Glomerular endothelial cell (primary cell): ENCODE measurements at places on chromosomes 16 and 17.

- no peak for DNase-seq
These were observed 264.2 kb downstream of the IRX3 start for GRCh38 chr16:54022362-54022761.

GRCh38 chr17:16442594-16443510 is 27.5 kb downstream of the TRPV2 start:
- DNase-seq: no peak

- DNase-seq: no peak
These were observed 89.7 kb downstream of the ZNF423 start for GRCh38 chr16:49766225-49766624.

DNA sequence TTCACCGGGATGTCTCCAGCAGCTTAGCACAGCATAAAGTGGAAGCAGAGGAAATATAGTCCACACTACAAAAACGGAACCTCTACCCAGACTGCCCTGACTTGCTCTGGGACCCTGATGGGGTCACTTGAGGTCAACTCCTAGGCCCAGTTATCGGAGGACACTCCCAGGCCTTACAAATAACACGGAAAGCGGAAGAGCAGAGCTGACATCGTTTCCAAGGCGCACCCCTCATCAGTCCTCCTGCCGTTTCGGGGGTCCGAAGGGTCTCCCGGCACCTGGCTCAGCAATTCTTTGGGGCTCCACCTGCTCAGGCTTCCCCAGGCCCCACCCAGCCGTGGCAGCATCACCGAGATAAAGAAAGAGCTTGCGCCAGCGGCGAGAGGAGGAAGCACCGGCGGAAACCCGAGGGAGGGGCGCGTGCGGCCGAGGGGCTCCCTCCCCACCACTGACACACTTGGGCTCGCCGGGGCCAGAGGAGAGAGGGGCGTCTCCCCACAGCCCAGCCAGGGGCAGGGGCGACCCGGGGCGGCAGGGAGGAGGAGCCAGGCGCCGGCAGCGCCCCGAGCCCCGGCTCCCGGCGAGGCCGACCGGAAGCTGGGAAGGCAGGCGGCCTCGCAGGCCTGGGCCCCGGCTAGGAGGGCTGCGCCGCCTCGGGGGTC is 727 bp downstream of the CORO7 start:
- DNase-seq: no peak

DNA sequence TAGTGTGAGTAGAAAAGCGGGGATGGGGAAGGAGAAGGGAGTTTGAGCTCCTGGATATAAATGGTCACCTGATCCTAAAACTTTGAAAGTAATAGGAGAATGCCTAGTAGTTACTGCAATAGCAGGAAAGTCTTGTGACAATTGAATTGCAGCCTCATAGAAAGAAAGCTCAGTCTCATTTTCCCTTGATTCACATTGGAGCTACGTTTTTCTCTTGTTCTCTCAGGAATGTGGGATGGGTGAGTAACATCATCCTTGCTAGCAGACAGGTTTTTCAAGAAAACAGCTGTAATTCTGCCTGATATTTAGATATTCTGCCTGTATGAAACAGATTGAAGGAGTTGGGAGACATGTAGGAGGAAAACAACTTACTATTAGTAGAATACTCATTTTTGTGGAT is 25.3 kb downstream of the SF3B3 start:
- DNase-seq: no peak

DNA sequence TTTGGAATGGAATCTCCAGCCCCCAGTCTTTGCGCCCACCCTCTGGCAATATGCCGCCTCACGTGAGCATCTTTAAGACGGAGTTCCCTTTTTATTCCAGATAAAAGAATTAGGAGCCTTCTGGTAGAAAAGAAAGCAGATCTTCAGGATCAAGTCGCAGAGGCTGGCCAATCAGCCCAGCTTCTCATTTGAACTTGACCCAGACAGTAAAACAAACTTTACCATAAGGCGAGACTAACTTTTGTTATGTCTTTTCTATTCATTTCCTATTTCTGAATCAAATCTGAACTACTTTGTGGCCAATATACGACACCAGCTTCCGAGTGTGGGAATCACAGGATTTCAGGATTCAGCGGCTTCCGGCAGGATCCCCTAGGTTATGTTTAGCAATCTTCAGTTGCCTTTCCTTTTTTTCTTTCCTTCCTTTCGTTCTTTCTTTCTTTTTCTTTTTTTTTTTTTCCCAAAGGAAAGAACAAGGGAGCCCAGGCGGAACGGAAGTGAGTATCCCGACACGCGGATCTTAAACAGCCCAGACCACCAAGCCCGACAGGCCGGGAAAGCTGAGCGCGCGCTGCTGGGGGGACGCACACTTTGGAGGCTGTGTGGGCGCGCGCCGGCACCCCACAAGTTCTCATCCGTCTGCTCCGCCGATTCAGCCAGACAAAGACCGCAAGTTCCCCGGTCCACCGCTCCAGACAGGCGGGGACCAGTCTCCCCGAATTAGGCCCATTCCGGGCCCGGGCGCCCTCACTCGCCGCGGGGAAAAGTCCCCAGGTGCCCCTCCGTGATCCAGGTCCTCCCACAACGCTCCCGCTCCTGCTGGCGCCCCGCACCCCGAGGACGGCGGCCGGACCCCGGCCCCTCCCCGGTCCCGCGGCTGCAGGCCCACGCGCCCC is 633 bp downstream of the TBC1D16 start:
- DNase-seq: no peak

DNA sequence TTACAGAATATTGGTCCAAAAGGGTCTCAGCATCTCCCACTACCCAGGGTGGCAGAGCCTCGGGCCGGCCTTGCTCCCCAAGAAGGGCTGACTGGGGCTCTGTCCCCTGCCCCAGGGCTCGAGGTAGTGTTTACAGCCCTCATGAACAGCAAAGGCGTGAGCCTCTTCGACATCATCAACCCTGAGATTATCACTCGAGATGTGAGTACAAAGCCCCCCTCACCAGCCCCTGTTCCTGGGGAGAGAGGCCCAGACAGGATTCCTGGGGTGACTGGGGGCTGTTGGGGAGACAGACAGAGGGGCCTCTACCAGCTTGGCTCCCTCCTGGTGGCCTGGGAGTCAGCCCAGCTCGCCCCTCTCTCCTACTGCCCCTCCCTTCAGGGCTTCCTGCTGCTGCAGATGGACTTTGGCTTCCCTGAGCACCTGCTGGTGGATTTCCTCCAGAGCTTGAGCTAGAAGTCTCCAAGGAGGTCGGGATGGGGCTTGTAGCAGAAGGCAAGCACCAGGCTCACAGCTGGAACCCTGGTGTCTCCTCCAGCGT is 6.1 kb upstream of the NLRC5 start:
- DNase-seq: no peak

DNA sequence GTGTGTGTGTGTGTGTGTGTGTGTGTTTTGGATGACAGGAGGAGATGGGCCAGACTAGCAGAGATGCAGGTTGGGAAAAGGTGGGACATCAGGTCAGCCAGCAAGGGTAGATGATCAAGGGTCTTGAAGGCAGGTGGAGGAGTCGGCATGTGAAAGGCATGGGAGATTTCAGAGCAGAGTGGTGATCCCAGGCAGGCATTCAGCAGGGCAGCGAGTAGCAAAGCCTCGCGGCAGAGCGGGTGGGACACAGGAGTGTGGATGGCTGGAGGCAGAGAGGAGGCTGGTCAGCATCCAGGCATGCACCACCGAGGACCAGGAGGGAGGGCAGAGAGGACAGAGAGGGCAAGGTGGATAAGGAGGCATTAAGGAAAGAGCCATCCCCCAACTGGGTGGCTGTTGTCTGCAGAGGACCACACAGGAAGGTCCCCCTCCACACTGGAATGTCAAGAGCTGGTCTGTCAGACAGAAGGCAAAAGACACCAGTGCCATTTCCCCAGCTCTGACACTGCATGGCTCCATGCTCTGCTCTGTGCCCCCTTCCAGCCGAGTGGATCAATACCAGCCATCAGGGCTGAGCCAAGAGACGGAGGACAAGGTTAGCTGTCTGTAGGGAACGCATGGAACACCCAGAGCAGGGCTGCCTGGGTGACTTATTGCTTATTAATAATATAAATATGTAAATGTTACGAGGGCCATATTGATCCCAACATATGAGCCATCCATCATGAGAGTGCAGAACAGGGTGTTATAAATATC is 74.8 kb upstream of the RPL38 start:
- no peak for DNase-seq

DNA sequence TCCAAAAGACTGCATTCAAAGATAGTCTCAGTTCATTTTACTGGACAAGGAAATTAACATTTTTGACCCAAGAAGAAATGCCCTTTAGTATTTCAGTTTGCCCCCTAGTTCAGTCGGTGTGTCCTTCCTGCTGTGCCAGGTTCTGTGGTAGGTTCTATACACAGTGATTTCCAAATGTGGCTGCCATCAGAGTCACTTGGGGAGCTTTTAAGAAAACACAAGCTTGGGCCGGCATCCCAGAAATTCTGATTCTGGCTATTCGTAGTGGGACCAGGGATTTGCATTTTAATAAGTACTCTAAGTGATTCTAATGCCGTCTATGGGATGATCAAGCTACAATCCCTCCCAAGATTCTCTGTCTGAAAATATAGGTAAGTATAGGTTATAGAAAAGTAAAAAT is 10.2 kb downstream of the RSPRY1 start:
- DNase-seq: no peak

- no peak for DNase-seq
These were observed 31.8 kb downstream of the ZNF750 start for GRCh38 chr17:82808006-82808405.

DNA sequence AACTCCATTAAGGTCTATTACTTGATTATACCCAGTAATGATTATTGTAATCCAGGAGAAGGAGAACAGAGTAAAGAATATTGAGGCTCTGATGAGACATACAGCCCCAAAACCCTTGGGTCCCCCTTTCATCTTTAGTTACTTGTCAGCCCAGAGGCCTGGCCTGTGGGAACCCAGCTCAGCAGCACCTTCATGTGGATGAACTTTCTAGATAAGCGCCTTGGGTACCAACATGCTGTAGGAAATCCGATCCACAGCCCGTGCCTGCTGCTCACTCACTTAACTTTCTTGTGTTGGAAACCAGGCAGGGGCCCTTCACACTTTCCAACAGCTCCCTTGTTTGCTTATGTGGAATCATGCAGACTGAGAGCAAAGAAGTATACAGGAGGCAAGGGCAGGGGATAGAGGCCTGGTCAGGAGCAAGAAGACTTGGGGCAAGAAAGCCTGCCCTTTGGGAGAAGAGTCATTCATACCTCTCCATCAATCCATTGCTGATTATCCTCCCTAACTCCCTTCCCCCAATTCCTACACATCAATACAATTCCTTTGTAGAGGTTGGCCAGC is 64.0 kb upstream of the SOX9 start:
- no peak for DNase-seq

DNA sequence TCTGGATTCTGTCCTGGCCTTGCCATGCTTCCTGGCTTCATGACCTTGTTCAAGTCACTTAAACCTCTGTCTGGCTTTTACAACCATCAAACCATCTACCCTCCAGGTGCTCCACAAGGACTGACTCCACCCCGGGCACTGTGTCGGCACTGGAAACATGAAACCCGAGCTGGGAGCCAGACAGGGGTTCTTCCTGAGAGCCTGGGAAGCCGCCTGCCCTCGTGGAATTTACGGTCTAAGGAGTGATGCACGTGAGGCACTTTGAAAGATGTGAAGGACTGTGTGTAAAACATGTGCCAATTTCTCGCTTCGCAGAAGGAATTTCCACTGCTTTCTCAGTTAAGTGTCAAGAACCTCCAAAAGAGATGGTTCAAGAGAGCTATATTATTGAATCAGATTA is 11.6 kb downstream of the CDK5R1 start:
- no peak for DNase-seq

GRCh38 chr16:59573528-59574271 is 839.6 kb upstream of the GOT2 start:
- DNase-seq: no peak

DNA sequence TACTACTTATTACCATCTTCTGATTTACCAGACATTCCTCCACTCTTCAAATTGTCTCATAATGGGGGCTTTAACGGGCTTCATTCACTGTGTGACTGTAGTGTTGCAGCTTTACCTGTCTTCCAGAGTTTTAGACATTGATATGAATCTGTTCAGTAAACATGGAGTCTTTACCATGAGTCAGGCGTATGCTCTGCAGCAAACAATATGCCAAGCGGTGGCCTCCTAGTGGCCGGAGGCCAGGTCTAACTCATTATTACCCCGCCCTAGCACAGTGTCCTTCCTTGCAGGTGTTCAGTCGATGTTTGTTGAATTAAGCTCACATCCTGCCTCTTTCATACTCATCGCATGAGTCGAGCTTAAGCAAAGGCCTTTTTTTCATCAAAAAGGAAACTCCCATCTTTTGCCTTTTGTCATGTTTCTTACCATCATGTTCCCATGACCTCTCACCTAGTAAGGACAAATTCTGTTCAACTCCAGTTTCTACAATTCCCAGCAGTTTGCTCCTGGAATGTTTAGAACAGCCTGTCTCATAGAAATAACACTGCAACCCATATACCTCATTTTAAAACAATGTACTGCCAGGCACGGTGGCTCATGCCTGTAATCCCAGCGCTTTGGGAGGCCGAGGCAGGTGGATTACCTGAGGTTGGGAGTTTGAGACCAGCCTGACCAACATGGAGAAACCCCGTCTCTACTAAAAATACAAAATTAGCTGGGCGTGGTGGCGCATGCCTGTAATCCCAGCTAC is 39.4 kb downstream of the TUBD1 start:
- DNase-seq: peak; percentile 90

DNA sequence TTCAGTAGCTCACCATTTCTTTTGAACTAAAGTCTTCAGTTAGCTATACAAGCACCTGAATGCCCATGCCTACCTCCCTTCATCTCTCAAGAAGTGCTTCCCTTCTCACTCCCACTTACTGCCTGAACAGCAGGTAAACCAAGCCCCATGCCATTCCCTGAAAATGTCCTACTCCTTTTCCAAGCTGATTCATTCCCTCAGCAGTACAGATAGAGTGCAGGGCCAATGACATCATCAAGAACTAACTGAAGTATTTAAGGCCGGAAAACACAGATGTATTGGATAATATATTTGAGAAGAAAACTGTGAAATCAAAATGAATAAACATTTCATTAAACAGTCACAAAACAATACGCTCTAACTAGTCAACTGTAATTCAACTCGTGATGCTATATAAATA is 478.8 kb upstream of the CDH11 start:
- DNase-seq: no peak
